ENCODE measurements at places on chromosomes 13 and 19. TPM values are rescaled to one million over a fixed set of nuclear protein-coding genes. Genes with fewer than 3 reads are reported as not detected.

The FOXO1 gene
- 21.6 TPM for total RNA-seq

The CNMD gene
- total RNA-seq, result not detected

The FXYD3 gene
- not detected for total RNA-seq

The PPM1N gene
- not detected for total RNA-seq

The ZNF610 gene
- total RNA-seq, result 2.8 TPM

The ZNF439 gene
- total RNA-seq, result 0.22 TPM

The RETN gene
- not detected for total RNA-seq

The SIGLEC8 gene
- total RNA-seq, result not detected

The GPR12 gene
- not detected for total RNA-seq

The ERF gene
- total RNA-seq, result 17.9 TPM

The ZNF541 gene
- total RNA-seq, result 0.20 TPM

The ZBTB32 gene
- total RNA-seq, result not detected

The ZNF223 gene
- total RNA-seq, result 2.8 TPM

The UHRF1 gene
- 16.6 TPM for total RNA-seq

The ZNF701 gene
- 8.9 TPM for total RNA-seq

The LILRA2 gene
- not detected for total RNA-seq

The LRP3 gene
- 3.2 TPM for total RNA-seq

The SLC17A7 gene
- total RNA-seq, result 0.20 TPM

The PRR22 gene
- total RNA-seq, result 0.22 TPM

The CACNA1A gene
- total RNA-seq, result 0.20 TPM

The NLRP9 gene
- not detected for total RNA-seq

The GIPR gene
- total RNA-seq, result under 0.01 TPM

The ZNF577 gene
- total RNA-seq, result 2.6 TPM

The PLK5 gene
- not detected for total RNA-seq

The TNNT1 gene
- not detected for total RNA-seq

The CYP2A7 gene
- total RNA-seq, result not detected

The KCNC3 gene
- 0.40 TPM for total RNA-seq

The URAD gene
- total RNA-seq, result not detected

The MUC16 gene
- under 0.01 TPM for total RNA-seq

The FUT2 gene
- not detected for total RNA-seq

The GARIN5A gene
- total RNA-seq, result 0.20 TPM

The CEBPA gene
- 0.22 TPM for total RNA-seq

The ZNF599 gene
- total RNA-seq, result 4.6 TPM

The CALR3 gene
- total RNA-seq, result not detected

The PTH2 gene
- not detected for total RNA-seq

The ONECUT3 gene
- not detected for total RNA-seq

The KCNN4 gene
- not detected for total RNA-seq

The GRK1 gene
- total RNA-seq, result not detected

The LAIR2 gene
- not detected for total RNA-seq

The C3 gene
- 0.44 TPM for total RNA-seq

The CLEC4G gene
- not detected for total RNA-seq

The TPT1 gene
- total RNA-seq, result 1,418 TPM

The LHB gene
- not detected for total RNA-seq

The KLK2 gene
- not detected for total RNA-seq

The KLHL1 gene
- total RNA-seq, result not detected
